Panc1 (cell line): ENCODE measurements at places on chromosomes 13 and 19. TPM values are rescaled to one million over a fixed set of nuclear protein-coding genes. Genes with fewer than 3 reads are reported as not detected.

DNA sequence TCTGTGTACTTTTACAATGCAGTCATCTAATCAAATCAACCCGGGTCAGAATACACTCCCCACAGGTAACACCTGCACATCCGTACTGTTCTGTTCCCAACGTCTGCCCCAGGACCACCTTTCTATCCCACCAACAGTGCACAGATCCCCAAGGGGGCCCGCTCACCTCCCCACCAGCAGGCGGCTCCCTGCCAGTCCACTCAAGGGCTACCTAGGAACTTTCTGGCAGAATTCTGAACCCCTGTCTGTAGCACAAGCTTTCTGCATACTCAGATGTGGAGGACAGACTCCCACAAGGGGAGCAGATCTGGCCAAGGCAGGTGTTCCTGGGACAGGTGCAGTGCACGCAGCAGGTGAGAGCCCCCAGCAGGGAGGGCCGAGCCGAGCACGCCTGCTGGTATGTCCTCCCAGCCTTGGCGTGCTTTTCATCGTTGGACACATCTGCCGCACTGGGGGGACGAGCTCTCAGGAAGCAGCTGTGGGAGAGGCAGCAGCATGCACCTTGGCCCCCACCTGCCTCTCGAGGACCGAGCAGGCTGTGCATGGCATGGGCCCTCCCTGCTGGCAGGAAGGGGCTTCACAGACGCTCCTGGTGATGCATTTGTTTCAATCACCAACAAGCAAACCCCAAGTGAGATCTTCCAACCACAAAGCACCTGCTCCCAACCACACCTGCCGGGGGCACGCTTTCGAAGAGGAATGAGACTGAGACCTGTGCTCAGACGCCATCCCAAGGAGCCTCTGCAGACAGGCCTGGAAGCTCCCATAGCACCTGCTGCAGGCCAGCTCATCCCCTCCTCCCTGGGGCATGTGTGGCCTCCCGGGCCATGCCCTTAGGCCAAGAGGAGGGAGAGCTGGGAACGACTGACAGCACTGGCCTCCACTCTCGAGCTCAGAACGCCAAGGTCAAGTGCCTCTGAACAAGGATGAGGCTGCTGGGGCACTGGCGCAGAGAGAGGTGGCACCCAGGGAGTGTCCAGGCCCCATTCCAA, 35.9 kb downstream of the RAB20 start:
- no peak for DNase-seq

GRCh38 chr19:6113616-6114188, 3.4 kb upstream of the RFX2 start:
- no peak for DNase-seq

GRCh38 chr19:15109768-15110417, 2.7 kb downstream of the SYDE1 start:
- no peak for DNase-seq

DNA sequence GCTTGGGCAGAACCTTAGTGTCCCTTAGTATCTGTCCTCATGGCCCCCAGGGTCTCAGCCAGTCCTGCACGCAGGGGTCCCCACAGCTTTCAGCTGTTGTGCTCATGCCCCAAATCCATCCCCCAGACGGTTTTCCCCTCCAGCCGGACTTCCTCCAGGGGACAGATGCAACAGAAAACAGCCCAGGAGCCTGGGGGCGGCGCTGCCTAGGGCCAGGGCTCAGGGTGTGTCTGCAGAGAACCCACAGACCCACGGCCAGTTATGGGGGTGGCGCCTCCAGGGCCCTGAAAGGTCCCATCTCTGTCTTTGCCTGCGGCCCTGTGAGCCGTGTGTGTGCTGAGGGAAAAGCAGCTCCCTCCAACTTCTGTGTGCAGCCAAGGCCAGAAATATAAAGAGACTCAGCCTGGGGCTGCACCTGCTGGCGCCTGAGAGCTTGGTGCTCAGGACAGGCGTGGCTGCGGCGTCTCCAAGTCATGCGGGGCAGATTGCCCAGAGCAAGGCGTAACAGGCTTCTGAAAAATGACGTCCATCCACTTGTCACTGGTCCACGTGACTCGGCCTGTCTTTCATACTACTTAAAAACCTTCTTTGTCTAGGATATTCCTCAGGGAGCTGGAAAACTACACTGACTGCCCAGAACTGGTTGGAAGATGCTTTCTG, 22.1 kb upstream of the F7 start:
- peak; percentile 7 for DNase-seq

- DNase-seq, result no peak
These were observed 24.3 kb upstream of the SHFL start for GRCh38 chr19:10061717-10062310.

- no peak for DNase-seq
These were observed 29.4 kb downstream of the ZNRF4 start for GRCh38 chr19:5484398-5485285.

DNA sequence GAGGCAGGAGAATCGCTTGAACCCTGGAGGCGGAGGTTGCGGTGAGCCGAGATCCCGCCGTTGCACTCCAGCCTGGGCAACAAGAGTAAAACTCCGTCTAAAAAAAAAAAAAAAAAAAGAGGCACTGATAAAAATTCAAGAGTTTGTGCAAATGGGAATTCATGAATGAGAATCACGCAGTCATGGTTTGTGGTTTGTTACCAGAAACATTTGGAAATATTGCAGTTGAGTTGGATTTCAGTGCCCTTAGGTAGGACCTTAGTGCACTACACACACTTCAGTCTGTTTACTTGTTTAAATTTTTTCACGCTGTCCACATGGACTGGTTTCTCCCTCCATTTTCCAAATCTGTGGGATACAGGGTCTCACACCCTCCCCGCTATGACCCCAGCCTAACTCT, 28.4 kb downstream of the ZNF844 start:
- no peak for DNase-seq

- DNase-seq, result no peak
These were observed 403.3 kb downstream of the LIG4 start for GRCh38 chr13:107812014-107812412.

DNA sequence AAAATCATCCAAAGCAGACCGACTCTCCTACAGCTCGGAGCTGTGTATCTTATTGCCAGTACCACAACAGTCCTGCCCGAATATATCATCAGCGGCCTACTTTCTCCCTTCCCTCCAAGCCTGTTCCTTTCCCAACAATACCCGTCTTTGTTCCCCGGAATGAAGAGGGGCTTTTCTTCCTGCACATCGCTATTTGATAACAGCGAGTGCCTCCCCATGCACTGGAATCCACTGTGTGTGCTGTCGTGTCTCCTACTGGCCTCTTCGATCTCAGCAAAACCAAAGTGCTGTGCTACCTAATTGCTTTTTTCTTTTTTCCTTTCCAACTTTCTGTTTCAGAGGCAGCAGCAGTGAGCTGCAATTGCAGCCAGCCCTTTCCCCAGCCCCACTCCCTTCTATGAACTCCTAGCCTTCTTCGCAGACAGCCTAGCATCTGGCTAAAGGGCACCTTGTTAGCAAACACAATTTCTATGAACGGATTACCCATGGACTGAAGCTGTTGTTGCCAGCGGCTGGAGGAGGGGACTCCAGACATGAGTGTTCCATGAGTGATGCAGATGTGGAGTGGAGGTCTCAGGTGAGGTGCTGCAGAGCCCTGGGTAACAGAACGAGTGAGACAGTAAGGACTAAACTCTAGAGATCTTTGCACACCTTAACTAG, 43.4 kb downstream of the EFNB2 start:
- no peak for DNase-seq

DNA sequence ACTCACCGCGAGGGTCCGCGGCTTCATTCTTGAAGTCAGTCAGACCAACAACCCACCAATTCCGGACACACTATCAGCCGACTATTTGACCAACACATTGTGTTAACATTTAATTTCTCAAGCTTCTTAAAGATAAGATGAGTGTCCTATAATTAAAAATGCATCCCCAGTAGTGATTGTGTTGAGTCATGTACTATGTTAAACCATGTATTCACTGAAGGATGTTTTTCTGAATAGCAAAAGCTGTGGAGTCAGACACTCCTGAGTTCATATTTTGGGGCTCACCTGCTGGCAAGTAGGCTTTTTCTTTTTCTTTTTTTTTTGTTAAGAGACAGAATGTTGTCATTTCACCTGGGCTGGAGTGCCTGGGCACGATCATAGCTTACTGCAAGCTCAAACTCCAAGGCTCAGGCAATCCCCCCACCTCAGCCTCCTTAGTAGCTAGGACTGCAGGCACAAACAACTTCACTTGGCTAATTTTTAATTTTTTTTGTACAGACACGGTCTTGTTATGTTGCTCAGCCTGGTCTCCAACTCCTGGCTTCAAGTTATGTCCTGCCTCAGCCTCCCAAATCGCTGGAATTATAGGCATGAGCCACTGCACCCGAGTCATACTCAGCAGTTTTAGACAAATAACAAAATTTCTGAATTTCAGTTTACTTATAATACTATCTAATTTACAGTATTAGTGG, 606.9 kb downstream of the PCDH9 start:
- no peak for DNase-seq

DNA sequence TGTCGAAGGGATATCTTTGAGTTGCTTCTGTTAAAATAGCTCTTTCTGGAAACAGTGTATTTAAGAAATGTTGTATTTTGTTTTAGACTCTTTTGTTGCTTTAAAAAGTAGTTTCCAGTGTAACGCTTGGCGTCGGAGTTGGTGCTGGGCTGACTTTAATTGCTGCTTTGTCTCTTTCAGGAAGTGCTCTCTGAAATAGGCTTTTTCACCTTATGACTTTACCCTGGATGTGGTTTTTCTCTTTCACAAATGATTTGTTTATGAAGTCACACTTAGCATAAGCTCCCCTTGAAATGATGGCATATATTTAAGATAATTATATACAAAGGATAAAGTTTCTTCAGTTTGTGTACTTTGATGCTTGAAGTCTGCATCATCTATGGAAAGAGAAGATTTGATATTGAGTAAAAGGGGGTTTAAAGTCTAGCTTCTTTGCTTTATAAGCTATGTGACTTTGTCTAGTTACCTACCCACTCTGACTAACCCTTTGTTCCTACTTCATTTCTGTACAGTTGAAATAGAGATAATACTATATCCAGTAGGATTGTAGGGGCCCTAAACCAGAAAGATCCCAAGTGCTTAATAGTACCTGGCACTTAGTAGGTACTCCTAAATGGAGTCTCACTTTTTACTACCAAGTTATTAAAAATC, at the start of gene GPR18:
TSS of gene GPR18 (minus strand) at position 170 of the 651 bp plus-strand sequence. CDS start 2,507 bp downstream, outside the sequence.
- no peak for DNase-seq

- DNase-seq, result no peak
These were observed 24.9 kb upstream of the DPP9 start for GRCh38 chr19:4748589-4748988.

DNA sequence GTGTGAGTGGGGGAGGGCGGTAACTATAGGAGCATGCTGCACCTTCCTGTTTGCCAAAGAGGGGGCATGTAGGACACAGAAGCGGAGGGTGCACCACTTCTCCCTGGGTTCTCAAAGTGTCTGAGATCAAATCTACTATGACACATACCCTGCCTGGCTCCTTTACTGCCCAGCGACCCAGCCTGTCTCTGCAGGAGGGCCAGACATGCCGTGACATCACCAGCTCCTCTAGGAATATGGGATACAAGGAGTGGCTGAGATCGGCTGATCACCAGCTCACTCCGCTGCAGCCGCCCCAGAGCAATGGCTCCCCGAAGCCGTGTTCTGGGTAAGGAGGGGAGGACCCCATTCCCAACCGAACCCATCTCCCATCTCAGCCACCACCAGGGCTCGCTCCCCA, 16.4 kb upstream of the IGFL1 start:
- no peak for DNase-seq

DNA sequence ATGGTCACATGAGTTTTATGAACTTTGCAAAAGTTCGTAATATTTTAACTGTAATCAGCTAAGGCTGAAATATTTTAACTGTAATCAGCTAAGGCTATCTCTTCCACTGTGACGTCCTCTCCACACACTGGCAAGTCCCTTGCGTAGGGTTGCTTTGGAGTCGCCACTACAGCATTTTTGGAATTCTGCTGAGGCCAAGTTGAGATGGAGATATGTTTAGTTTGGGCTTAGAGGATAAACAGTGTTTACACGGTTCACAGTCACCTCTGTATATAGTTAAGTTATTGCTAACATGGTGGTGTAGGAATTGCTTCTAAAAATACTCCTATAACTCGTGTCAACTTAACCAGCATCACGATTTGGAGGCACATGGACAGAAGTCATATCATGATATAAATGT, 143.6 kb upstream of the SERP2 start:
- no peak for DNase-seq

DNA sequence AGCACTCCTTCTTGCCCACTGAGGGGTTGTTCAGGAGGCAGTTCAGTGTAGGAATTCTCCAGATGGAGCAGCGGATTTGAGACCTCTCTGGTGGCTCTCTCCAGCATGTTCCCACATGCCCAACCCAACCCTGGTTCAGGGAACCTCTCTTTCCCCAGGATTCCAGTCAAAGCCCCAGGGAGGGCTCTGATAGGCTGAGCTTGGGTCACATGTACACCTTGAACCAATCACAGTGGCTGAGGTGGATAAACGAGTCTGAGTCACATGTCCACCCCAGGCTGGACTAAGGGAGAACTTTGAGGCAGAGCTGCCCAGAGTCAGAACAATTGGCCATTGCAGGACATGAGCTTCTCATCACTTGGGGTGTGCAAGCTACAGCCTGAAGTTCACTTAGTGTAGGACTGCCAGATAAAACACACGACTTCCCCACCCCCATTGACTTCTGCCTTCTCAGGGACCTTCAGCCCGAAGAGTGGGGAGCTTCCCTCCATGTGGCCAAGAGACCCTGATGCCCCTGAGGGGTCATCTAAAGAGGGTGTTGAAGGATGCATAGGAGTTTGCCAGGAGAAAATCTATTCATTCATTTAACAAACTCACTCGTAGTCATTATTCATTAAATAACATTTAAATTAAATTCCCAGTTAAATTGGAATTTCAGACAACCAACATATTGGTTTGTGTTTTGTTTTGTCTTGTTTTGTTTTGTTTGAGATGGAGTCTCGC, 4.0 kb upstream of the MAST3 start:
- no peak for DNase-seq

- DNase-seq, result no peak
These were observed 48.8 kb upstream of the INTS6 start for GRCh38 chr13:51501592-51502152.

- DNase-seq, result no peak
These were observed 7.8 kb upstream of the ACTN4 start for GRCh38 chr19:38639679-38640078.

- DNase-seq, result no peak
These were observed 102.2 kb upstream of the MBNL2 start for GRCh38 chr13:97119943-97120342.

KBTBD6 gene
- total RNA-seq, result 7.9 TPM

C1QTNF9B gene
- total RNA-seq, result not detected

ACTN4 gene
- total RNA-seq, result 3,297 TPM

SIAH3 gene
- not detected for total RNA-seq

USHBP1 gene
- not detected for total RNA-seq

FLT1 gene
- 0.15 TPM for total RNA-seq

EXOC3L2 gene
- 0.08 TPM for total RNA-seq

SHISA2 gene
- 1.2 TPM for total RNA-seq

PLK5 gene
- not detected for total RNA-seq

ZNF43 gene
- total RNA-seq, result 27.7 TPM

POSTN gene
- 0.08 TPM for total RNA-seq
